T-helper 1 cell (primary cell): ENCODE measurements at places on chromosomes 1 and 21.

GRCh38 chr1:175481126-175482070 is 262.0 kb downstream of the TNR start:
- no peak for DNase-seq

- no peak for DNase-seq
Measured at GRCh38 chr1:33898881-33899280, 35.0 kb downstream of the HMGB4 start.

DNA sequence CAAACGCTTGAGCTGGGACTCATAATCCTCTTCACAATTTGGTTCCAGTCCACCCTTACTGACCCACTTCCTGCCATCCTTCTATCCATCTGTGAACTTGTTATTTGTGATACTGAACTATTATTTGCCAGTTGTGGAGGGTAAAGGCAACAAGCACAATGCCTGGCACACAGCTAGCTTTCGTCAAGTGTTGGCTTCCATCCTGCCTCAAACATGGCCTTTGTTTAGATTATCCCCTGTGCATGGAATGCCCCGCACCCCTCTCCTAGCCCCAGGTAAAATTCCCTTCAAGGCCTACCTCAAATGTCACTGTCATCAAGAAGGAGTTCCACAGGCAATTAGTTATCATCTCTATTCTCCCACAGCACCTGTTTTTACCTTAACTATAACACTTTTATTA is 11.4 kb upstream of the CDCA8 start:
- no peak for DNase-seq

DNA sequence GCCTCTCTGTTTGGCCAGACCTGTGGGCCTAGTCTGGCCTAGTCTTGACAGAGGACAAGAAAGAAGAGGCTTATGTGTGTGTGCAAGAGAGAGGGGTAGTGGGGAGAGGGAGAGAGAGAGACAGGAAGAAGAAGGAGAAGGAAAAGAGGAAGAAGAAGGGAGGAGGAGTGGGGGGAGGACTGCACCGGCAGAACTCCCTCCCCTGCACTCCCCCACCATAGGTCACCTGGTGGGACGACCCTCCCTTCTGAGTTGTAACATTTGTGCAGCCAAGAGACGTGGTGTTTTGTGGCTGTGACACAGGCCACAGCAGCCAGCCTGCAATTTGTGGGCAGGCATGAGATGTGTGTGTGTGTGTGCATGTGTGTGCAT is 4.3 kb downstream of the INAVA start:
- no peak for DNase-seq

DNA sequence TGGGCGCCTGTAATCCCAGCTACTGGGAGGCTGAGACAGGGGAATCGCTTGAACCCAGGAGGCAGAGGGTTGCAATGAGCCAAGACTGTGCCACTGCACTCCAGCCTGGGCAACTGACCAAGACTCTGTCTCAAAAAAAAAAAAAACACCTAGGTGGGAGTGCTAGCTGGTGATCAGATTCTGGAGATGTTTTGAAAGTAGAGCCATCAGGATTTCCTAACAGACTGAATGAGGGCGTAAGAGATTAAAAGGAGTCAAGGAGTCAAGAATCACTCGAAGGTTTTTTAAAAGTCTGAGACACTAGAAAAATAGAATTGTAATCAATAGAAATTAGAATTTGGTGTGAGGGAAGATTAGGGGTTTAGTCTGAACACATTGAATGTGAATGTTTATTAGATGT is 73.8 kb downstream of the HSF2BP start:
- DNase-seq = no peak

DNA sequence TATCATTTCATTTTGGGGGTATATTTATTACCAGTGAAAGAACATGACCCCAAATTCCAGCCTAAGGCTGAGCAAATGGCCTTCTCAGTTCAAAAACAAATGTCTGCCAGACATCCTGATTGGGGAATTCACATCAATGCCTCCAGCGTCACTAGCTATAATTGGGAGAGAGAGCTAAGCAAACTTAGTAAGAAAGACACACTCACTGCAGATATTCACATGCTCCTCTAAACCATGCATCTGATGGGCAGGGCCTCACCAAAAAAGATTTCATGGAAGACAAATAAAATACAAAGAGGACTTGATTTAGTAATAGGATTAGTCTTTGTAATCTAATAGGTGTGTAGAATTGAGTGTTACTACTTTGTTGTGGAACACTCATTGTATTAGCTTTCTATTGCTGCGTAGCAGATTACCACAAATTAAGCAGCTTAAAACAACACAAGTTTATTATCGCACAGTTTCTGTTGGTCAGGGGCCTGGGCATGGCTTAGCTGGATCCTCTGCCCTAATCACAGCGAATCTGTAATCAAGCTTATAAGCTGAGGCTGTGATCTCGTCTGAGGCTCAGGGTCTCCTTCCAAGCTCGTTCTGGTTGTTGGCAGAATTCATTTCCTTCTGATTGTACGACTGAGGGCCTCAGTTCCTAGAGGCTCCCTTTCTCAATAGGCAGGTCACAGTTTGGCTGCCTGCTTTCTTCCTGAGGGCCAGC is 243.0 kb downstream of the PBX1 start:
- DNase-seq = no peak

GRCh38 chr1:118185084-118185832 is at the start of gene SPAG17:
Gene SPAG17 (minus strand): TSS chr1:118185228. CDS start chr1:118185157, 71 bp downstream.
- no peak for DNase-seq

- DNase-seq = peak; percentile 46
Measured at GRCh38 chr1:152036267-152037216, at the start of gene S100A11. Gene S100A11 (minus strand): TSS chr1:152037004. CDS start chr1:152036915, 89 bp downstream.

DNA sequence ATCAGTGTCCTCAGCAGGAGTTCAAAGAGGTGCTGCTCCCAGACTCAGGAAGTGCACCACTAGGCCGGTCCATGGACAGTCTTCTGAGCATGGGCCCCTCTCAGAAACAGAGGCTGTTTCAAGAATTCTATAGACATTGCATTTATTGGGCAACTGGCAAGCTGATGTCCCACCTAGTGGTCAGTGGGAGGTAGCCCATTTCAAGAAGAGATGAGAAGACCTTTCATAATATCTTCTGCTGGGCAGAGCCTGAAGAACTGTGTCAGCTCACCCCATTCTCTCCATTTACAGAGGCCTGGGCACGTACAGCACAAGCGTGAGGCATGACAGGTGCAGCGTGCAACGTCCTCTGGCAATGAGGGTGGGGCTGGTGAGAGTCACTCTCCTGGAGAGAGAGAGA is 216.0 kb downstream of the DYRK1A start:
- DNase-seq = no peak

DNA sequence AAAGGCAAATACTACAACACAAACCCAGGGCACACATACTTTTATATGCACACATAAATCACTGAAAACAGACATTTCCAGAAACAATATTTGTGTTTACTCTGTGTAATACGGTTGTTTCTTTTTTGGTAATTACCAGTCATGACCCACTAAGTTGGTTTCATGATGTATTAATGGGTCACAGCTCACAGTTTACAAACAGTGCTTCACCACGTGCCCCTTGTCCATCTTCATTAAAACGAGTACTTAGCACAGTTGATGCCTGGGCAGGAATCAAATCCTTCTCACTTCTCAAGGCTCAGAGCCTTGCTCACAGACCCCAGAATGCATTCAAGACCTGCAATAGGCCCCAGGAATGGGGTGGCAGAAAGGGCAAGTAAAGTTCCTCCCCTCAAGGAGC is 13.8 kb downstream of the SSBP3 start:
- DNase-seq = no peak

GRCh38 chr1:244751271-244751895 is 84.1 kb upstream of the COX20 start:
- DNase-seq = no peak

- DNase-seq = no peak
Measured at GRCh38 chr21:24716281-24716918, 890.9 kb downstream of the MRPL39 start.

DNA sequence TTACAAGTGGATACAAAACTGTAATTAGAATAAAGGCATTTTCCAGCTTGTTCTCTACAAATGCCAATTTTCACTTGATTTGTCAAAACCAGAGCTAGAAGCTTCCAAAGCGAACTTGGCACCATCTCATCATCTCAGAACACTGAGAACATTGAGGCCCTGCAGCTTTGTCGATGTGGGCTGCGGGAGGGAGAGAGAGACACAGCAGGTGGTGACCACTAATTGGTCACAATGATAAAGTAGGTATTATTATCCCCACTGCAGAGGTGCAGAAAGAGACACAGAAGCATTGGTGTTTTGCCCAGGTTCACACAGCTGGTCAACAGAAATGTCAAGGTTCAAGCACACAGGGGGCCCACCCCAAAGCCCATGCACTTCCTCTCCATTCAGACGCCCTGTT is 72.2 kb upstream of the KRTAP19-8 start:
- no peak for DNase-seq

DNA sequence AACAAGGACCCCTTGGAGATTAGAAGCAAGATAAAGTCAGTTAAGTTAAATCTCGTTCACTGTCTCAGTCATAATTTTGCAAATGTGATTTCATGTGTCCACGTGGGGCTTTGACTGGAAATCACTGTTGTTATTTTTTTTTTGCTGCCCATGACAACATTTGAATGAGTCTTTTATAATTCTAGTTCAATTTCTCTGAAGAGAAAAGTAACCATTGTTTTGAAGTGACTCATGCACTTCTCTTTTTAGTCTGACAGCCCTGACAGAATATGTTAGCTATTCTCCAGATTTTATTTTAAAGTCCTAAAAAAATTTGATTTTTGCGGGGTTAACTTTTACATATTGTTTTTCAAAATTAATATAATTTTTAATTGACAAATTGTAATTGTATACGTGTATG is 30.7 kb upstream of the NLRP3 start:
- no peak for DNase-seq

GRCh38 chr1:22206551-22207125 is 63.7 kb upstream of the WNT4 start:
- no peak for DNase-seq

DNA sequence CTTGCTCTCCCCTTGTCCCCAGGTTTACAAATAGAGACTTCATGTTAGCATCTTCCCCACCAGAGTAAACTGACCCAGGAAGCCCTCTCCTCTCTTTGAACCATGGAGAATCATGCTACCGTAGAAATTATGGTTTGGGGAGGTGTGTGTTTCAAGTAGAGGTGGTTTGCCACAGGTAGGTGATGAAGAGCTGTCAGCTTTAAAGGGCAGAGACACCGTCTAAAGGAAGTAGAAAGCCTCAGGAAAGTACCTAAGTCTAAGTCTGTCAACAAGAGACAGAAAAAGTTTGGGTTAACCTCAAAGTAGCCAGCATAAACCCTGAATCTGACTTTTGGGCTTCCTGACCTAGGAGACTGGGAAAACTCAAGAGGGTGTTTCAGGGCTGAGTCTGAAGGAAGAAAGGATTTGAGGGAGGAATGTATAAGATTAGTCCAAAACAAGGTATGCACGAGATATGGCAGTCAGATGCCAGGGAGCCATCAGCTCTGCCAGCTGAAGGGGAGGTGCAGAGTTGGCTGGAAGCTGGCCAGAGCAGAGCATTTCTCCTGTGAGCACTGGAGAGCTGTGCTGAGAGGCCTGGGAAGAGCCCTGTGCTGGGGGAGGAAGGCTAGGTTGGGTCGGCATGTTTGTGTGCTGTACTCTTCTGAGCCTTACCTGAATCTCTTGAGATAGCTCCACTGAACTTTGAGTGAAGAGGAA is 14.3 kb downstream of the ADAMTSL4 start:
- no peak for DNase-seq

DNA sequence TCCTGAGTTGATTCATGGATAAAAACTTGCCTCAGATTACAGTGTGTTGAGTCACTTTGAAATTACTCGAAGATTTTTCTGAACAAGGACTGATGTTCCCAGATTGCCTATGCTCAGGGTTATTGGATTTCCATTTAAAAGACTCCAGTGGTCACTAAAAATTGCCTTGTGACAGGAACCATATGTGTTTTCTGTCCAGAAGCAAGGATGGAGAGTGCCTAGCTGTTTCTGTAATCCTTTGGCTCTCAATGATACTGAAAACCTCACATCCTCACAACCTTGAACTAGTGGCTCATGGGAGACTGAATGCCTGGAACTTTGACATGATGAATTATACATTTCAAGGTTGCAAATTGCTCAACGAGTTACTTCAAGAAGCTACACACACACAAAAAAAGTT is 1271.8 kb downstream of the BRINP3 start:
- DNase-seq = no peak

- DNase-seq = no peak
Measured at GRCh38 chr1:21673277-21673780, 4.2 kb upstream of the RAP1GAP start.

GRCh38 chr1:161691846-161692245 is 15.2 kb upstream of the FCRLA start:
- no peak for DNase-seq

GRCh38 chr1:150464422-150464826 is 22.8 kb upstream of the TARS2 start:
- DNase-seq = peak; percentile 71

GRCh38 chr1:112011202-112011601 is 21.7 kb upstream of the KCND3 start:
- DNase-seq = no peak

DNA sequence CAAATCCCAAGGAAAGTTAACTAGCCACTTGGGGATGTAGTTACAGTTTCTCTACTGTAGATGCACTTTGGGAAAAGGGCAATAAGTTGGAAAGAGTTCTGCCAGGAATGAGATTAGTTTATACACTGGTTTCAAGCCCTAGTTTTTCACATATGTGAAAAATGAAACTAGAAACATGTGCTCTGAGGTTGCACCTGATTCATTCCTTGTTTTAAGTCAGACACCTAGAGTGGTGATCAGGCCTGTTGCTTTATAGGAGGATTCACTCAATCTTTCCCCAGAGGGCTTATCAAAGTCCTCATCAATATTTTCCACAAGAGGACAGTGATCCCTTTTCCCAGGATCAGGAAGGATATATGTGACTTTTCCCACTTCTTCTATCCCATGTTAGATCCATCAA is 515.9 kb upstream of the PKN2 start:
- DNase-seq = no peak

GRCh38 chr1:220775240-220775853 is 11.4 kb upstream of the MTARC1 start:
- no peak for DNase-seq

- no peak for DNase-seq
Measured at GRCh38 chr1:1460540-1461130, 10.9 kb upstream of the ATAD3B start.

DNA sequence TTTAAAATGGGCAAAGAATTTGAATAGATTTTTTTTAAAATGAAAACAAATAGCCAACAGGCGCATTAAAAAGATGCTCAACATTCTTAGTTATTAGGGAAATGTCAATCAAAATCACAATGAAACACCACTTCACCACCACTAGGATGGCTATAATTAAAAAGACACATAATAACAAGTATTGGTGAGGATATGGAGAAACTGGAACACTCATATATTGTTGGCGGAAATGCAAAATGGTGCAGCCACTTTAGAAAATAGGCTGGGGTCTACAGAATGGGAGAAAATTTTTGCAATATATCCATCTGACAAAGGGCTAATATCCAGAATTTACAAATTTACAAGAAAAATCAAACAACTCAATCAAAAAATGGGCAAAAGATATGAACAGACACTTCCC is 107.8 kb upstream of the FOXD3 start:
- DNase-seq = no peak

DNA sequence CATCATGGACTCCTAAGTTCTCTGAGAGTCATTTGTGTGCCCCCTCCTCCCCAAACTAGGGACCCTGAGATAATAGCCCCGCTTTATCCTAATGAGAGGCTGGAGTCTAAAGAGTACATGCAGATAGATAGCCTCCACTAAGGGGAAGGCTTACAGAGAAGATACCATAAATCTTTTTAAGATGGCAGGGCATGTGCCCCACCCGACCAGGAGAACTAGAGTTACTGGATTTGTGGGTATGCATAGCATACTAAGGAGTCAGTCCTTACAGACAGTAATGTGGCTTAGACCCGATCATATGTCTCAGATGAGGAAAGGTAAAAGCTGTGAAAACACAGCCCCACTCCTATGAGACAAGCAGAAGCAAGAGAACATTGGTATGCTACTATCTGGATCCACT is 25.7 kb upstream of the PKN2 start:
- DNase-seq = no peak
